OCI-LY7 (cell line): ENCODE measurements at places on chromosomes 6 and 20. TPM values are rescaled to one million over a fixed set of nuclear protein-coding genes. Genes with fewer than 3 reads are reported as not detected.

- no peak for DNase-seq
Measured at GRCh38 chr6:145714731-145715130, 20.6 kb downstream of the EPM2A start.

GRCh38 chr6:119348748-119349360 is 707 bp downstream of the MAN1A1 start:
- peak; percentile 63 for DNase-seq

Gene PRSS16
- total RNA-seq: 12.0 and 13.3 TPM in 2 replicates

- DNase-seq: no peak
Measured at GRCh38 chr6:89675949-89676748, 37.6 kb upstream of the LYRM2 start.

- DNase-seq: peak; percentile 88
Measured at GRCh38 chr6:129748212-129748900, 38.4 kb upstream of the ARHGAP18 start.

- DNase-seq: no peak
Measured at GRCh38 chr6:7574500-7574899, 15.5 kb upstream of the SNRNP48 start.

GRCh38 chr20:37680420-37680819 is 13.4 kb upstream of the CTNNBL1 start:
- DNase-seq: no peak

- DNase-seq: no peak
Measured at GRCh38 chr20:32343439-32343838, 14.7 kb upstream of the ASXL1 start.

GRCh38 chr6:134171517-134171916 is 119.1 kb upstream of the SLC2A12 start:
- DNase-seq: no peak

Gene EMILIN3
- not detected in 2 replicates for total RNA-seq

DNA sequence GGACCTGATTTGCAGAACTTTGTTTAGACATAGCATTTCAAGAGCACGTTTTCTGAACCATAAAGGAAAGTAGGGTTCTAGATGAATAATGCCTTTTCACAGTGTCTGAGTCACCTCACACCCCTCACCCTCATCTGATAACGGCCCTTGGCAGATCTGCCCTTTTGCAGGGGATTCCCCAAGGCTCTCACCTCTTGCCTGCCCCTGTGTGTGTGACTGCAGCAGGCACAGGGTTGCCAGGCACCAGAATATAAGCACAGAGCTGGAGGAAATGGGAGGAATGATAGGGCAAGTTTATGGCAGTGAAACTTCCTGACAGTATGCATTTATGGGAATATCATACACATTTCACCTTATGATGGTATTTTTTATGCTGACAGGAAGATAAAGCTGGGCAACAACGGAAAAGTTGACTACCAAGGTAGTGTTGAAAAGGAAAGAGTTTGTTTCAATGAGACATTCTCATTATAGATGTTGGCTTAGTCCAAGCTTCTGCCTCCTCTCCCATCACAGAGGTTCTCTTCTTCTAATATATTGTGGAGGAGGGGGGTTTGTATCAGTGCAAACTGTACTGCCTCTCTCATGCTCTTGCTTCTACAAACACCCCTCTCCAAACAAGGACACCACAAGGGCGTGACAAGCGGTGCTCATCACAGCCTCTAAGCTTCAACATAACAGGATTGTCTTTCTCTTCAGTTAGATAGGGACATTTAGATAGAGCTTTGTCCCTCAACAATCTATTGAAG is 101.5 kb upstream of the BACH2 start:
- no peak for DNase-seq

Gene SUMO4
- 3.2 and 4.2 TPM in 2 replicates for total RNA-seq

DNA sequence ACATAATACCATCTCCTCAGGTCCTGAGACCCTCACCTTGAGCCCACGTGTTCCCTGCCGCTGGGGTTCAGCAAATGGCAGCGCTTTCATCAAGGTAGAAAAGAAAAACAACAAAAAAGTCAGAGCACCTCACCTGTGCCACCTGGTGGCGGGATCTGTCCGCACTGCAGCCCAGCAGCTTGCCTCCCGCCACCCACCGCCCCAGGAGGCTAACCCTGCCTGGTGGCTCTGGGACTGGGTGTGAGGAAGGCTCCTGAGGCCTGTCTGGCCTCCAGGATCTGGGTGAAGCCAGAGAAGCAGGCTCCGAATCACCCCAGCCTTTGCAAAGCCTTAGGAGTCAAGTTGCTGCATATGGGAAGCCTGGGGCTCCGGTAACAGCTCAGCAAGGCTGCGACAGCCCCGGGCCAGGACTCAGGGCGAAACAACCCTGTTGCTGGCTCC is 270.8 kb downstream of the BMP7 start:
- peak; percentile 58 for DNase-seq

GRCh38 chr6:40054186-40054585 is 119.9 kb upstream of the MOCS1 start:
- DNase-seq: no peak

DNA sequence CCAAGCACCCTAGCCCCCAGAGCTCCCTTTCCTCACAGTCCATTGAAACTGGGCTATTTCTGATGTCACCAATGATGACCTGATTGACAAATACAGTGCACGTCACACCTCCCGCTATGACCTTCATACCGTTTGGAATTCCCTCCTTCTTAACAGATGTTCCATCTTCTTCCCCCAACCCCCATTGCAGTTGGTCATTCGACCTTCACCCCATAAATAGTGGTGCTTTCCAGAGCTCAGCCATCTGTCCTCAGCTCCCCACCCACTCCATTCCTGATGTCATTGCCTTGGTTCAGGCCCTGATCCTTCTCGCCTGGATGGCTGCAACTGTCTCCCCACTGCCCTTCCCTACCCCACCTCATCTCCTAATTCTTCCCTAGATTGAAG is 198.5 kb downstream of the SOD2 start:
- DNase-seq: no peak

GRCh38 chr20:3927486-3928291 is 38.5 kb downstream of the PANK2 start:
- peak; percentile 33 for DNase-seq

DNA sequence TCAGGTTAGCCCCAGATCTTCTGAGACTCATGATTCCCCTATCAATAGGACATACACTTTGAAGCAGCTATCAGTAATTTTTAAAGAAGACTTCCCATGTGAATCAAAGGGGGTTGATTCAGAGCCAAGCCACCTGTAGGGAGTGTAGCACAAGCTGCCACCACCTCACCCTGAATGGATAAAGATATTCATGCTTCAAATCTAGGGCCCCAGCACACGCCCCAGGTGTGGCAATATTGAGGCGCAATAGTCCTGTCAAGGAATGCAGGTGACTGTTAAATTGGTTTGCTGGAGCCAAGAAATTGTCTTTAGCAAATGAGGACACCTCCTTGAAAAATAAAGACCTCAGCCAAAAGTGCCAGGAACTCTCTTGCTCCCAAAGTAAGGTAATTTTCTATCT is 404.4 kb downstream of the MAFB start:
- DNase-seq: no peak

- DNase-seq: peak; percentile 14
Measured at GRCh38 chr6:144931172-144932035, 646.3 kb downstream of the UTRN start.

GRCh38 chr6:108798670-108799353 is 49.4 kb upstream of the ARMC2 start:
- DNase-seq: no peak

DNA sequence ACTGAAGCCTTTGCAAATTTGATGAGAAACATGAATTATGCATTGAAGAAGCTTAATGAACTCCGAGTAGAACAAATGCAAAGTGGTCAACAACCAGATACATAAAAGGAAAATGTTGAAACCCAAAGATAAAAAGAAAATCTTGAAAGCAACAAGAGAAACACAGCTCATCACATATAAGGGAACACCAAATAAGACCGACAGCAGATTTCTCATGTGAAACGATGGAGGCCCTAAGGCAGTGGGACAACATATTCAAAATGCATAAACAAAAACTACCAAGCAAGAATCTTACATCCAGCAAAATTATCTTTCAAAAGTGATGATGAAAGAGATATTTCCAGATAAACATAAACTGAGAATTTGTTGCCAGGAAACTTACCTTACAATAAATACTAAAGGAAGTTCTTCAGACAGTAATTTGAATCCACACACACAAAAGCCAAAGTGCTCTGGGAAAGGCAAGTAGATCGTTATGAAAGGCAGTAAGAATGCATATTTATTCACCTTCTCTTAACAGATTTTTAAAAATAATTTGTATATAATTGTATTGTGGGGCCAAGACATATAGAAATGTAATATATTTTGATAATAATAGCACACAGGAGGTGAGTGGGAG is 22.5 kb downstream of the SLC52A3 start:
- peak; percentile 36 for DNase-seq
